ENCODE measurements at places on chromosomes 2 and 18.

DNA sequence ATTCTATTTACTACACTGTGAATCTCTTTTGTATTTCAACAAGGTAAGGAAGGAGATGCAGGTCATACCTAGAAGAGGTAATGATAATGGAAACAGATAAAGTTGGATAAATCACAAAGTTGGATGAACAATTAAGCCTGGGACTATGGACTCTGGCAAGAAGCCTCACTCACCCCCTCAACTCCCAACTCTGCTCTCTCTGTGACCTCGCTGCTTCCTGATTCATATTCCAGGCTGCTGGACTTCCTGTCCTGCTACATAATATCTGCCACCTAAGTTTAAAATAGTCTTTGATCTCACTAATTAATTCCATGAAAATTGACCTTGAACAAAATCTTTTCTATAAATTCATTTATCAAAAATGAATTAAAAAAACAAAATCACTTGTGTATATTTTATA lies 215.3 kb downstream of the CALCRL start:
- DNase-seq, result no peak

GRCh38 chr2:213834746-213835145 lies 550.5 kb downstream of the SPAG16 start:
- no peak for DNase-seq

GRCh38 chr2:158786897-158787296 lies 8.2 kb upstream of the DAPL1 start:
- DNase-seq, result no peak

GRCh38 chr2:55859875-55860274 lies 63.7 kb downstream of the EFEMP1 start:
- no peak for DNase-seq

DNA sequence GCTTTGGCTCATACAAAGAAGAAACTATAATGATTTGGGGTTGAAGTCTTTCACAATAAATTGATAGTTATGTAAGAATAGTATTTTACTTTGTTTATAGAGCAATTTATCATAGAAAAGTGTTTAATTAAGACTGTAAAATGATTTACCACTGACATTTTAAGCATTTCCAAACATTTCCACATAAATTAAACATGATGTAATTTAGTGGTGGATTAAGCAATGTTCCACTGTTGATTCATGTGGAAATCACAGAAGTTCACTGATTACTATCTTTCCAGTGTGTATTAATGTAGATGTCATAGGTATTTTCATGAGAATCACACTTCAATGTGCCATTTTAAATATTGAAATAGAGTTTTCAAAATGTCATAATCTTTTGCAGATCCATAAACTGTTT lies 40.1 kb upstream of the GRB14 start:
- DNase-seq, result no peak

All from activated T-cell treated with anti-CD3 and anti-CD28 coated beads, Interleukin-2, amount 50 U/mL, for 48 hours (primary cell).